ENCODE measurements at places on chromosomes 12 and 14. TPM values are rescaled to one million over a fixed set of nuclear protein-coding genes. Genes with fewer than 3 reads are reported as not detected.

- DNase-seq: no peak
- H3K4me3 ChIP-seq: no peak overlapping the region
- H3K4me1 ChIP-seq: no peaks in the 10 kb centered on the region
Observed at GRCh38 chr12:87930033-87930432, 99.2 kb downstream of the C12orf50 start.

DNA sequence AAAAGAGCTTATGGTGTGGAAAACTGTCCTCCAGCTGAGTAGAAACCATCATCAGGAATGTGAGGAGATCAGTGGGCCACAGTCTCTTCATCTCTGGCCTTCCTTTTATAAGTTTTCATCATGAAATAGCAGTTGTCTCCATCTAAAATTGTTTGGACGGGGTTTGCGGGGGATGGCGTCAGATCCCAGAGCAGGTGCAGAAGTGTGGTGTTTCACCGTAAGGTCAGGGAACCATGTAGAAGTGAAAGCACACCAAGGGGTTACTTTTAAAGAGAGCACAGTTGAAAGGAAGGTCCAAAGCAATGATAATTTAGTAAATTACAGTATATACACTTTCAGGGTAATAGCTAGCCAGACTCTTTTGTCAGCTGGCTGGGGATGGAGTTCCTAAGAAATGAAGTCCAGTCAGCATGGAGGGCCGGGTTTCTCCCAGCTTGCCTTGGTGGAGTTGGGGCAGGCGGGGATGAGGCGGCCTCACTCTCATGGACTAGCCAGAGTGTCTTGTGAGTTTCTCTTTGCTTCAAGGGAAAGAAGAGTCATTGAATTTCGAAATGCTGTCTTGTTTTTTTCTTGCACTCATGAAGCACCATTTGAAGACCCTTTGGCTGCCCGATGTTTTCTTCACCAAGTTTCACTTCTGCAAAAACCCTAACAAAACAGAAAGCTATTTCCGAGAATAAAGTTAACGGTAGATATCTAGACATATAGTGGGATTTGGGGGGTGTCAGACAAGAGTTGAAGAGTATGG, 100.6 kb downstream of the ETV6 start:
- H3K27ac ChIP-seq: no peak overlapping the region
- no peak for DNase-seq
- H3K27me3 ChIP-seq: no peaks in the 10 kb centered on the region
- peaks cover 23% of the 10 kb centered on the region for H3K36me3 ChIP-seq
- H3K4me1 ChIP-seq: no peaks in the 10 kb centered on the region

- H3K27ac ChIP-seq: no peak overlapping the region
- no peak overlapping the region for H3K4me3 ChIP-seq
- H3K4me1 ChIP-seq: no peaks in the 10 kb centered on the region
- H3K36me3 ChIP-seq: no peaks in the 10 kb centered on the region
- no peak for DNase-seq
- no peaks in the 10 kb centered on the region for H3K27me3 ChIP-seq
Observed at GRCh38 chr12:22361785-22362184, 27.3 kb upstream of the ST8SIA1 start.

Gene PRH2
- polyA plus RNA-seq: 0.55 TPM

Gene FBXL14
- 10.3 TPM for polyA plus RNA-seq
